AG04450 (cell line): ENCODE measurements at places on chromosomes 13 and 19.

DNA sequence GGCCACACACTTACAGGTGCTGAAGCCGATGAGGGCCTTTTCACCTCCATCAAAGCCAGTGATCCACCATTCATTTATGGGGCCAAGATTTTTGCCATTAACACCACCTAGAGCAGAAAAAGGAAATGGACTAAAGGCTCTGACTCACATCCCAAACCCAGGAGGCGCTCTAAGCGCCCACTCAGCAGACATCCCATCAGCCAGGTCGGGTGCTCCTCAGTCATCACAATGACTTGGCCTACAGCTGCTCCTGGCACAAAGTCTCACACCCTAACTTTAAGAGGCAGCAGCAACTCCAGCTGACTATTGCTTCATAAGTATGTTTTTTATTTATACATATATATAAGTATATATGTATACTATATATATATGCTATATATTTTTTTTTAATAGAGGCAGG lies 36.1 kb upstream of the EIF3G start:
- DNase-seq = no peak

- no peak for DNase-seq
Measured at GRCh38 chr13:98438246-98439125, 138.4 kb downstream of the STK24 start.

- no peak for DNase-seq
Measured at GRCh38 chr19:844546-844971, 3.8 kb downstream of the PRTN3 start.

DNA sequence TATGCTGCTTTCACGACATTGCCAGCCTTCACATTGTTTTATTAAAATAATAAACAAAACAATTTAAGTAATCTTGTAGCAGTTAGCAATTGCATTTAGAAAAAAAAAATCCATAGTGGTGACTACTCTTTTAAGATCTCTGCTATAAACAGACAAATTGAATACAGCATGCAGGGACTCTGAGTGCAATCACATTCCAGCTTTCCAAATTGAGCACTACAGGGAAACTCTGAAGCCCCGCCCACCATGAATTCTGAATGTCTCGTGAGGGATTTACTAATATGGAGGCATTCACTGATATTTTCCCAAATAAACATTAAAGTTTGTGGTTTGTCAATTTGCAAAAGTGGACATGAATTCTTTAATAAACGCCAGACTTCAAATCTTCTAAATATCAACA lies 698.8 kb downstream of the LIG4 start:
- DNase-seq = no peak

GRCh38 chr19:18204394-18205199 lies 755 bp upstream of the RAB3A start:
- no peak for DNase-seq

DNA sequence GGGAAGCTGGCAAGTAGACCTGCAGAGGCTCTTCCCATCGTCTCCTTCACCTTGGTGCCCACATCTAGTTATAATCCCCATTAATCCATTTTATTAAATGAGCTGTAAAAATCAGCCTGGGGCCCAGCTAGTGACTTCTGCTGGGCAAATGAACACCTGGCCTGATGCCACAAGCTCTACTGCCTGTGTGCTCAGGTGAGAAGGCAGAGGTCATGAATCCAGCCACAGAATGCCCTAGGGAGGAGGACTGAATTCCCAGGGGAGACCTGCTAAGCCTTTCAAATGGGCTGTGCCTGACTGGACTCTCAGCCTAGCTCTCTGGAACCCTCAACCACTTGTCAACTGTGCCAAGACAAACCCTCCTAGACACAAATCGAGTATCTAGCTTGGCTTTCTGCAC lies 74.0 kb downstream of the PDS5B start:
- no peak for DNase-seq

DNA sequence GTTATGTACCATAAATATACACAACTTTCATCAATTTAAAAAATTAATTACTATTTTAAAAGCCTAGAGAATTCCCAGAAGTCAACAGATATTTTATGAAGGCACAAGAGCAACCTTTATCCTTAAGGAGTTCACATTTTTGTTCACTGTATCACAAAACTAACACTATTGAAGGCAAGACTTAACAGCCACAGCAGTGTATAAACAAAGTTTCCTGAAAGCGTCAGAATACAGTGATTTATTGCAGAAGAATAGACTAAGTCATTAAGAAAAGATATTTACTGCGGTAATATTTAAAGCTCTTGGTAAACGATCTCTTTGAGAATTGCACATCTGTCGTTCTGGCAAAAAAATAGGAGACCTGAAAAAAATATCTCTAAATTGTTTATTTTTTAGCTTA lies 419.3 kb upstream of the NBEA start:
- DNase-seq = no peak

GRCh38 chr19:50601407-50602088 lies 33.3 kb upstream of the LRRC4B start:
- DNase-seq = no peak

- no peak for DNase-seq
Measured at GRCh38 chr19:8611391-8611876, 919 bp upstream of the ADAMTS10 start.

DNA sequence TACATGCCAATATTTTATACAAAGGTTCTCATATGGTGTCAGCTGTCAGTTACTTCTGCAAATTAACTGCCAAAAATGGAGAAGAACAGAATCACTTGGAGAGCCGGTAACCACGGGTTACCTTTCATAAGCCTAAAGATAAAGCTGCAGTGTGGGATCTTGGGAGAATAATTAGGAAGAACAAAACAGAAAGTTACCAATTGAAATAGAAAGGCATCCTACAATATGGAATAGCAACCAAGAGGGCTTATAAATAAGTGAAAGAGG lies 74.2 kb downstream of the TSHZ3 start:
- DNase-seq = no peak

- no peak for DNase-seq
Measured at GRCh38 chr19:6533000-6533328, 2.1 kb downstream of the TNFSF9 start.

GRCh38 chr19:38278751-38279150 lies 14.4 kb downstream of the SPINT2 start:
- no peak for DNase-seq

GRCh38 chr19:5547881-5548280 lies 19.9 kb downstream of the TINCR start:
- peak; percentile 13 for DNase-seq

DNA sequence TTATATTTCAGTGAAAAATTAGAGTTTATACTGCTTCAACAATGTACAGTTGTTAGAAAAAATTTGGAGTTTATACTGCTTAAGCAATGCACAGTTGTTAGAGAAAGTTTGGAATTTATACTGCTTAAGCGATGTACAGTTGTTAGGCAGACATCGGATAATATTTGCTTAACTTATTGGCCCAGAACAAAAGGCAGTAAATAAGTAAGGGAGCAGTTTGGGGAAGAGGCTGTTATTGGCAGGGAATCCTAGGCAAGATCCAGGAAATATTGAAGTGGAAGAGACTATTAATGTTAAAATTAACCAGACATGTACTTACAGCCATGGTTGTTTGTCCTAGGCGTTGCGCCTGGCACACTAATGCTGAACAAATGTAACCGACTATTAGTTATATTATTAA lies 166.9 kb downstream of the GPC5 start:
- DNase-seq = no peak

DNA sequence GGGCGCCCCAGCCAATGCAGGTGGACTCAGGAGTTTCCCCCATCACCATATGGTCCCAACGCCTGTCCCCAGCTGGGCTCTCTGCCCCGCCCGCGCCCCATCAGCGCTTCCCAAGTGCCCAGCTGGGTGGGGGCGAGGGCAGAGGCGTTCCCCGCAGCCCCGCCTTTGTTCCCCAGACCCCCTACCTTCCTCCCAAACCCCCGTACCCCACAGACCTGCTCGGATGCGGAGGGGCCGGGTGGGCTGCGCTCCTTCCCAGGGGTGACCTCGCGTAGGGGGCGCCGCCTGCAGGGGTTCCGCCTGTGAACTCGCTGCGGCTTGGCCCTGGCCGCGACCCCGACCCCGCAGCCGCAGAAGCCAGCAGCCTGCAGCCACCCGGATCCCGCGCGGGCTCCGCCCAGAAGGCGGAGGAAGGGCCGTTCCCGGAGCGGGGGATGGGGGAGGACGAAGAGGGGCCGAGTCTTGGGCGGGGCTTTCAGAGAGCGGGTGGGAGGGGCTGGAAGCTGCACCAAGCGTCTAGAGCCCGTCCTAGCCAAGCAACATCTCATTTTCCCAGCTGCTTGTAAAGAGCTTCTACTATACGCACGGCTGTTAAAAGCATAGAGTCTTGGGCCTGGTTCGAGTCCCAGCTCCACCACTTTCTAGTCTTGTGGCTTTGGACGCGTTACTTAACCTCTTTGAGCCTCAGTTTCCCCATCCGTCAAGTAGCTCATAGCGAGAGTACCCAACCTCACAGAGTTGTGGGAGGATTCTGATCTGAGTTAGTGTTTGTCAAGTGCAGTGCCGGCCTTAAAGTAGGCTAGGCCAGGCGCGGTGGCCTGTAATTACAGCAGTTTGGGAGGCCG lies at the start of gene RAB3D:
Gene RAB3D, minus strand, starts transcription at position 404 of the 845 bp plus-strand sequence. CDS start 2,258 bp downstream, outside the sequence.
- DNase-seq = peak; percentile 63

GRCh38 chr13:62057286-62057685 lies 641.6 kb upstream of the PCDH20 start:
- no peak for DNase-seq

GRCh38 chr13:42466123-42466522 lies 107.8 kb upstream of the TNFSF11 start:
- no peak for DNase-seq

GRCh38 chr19:45919678-45920077 lies 5.1 kb upstream of the NANOS2 start:
- DNase-seq = no peak

DNA sequence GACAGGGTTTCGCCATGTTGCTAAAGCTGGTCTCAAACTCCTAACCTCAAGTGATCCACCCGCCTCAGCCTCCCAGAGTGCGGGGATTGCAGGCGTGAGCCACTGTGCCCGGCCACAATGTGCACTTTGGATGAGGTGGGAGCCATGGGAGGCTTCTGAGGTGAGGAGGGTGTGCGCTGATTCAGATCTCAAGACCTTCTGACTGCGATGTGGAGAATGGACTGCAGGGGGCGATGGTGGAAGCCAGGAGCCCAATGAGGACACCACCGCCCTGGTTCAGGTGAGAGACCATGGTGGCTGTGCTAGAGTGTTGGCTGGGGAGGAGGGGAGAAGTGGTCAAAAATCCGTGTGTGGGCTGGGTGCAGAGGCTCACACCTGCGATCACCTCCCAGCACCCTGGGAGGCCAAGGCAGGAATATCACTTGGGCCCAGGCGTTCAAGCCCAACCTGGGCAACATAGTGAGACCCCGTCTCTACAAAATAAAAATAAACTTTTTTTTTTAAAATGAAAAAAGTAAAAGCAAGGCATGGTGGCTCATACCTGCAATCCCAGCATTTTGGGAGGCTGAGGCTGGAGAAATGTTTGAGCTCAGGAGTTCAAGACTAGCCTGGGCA lies 5.6 kb downstream of the INAFM1 start:
- DNase-seq = no peak

DNA sequence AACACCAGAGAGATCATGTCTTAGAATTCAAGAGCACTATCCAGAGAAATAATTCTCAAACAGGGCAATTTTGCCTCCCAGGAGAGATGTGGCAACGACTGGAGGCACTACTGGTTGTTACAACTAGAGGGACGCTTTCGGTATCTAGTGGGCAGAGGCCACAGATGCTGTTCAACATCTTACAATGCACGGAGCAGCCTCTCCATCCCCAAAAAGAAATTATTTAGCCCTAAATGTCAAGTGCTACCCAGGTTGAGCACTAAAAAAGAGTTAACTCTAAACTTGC lies 78.6 kb downstream of the ABCC4 start:
- DNase-seq = no peak

- DNase-seq = no peak
Measured at GRCh38 chr13:114069376-114070097, 62.9 kb downstream of the RASA3 start.

- DNase-seq = no peak
Measured at GRCh38 chr13:46401432-46401831, 14.4 kb upstream of the RUBCNL start.

DNA sequence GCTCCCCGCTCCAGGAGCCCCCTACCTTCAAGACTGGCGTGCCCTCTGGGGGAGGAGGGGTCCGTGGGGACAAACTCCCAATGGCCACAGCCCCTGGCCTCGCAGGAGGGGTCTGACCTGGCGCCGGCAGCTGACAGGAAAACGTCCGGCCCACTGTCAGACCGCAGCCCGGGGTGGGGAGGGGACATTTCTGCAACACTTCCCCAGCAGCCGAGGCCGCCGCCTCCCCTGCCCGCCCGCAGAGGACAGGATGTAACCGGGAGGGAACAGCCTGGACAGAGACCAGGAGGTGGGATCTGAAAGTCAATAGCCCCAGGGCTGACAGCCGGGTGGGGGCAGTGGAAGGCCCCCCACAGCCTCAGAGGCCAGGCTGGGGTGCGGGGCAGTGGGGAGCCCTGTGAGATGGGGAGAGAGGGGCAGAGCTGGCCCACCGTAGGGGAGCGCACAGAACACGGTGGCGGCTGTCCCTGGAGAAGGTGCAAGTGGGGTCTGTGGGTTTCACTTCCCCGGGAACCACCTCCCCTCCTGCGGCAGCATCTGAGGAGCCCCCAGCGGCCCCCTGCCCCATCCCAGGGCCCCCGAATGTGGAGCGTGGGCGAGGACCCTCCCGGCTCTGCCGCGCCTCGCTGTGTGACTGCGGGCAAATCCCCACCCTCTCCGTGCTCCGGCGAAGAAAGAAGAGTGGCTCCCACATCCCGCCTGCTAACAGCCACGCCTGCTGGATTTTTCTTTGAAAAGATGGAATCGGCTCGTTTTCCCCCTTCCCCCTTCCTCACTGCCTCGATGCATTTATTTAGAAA lies at the start of gene PEAK3:
Gene PEAK3, minus strand, starts transcription at position 114 of the 800 bp plus-strand sequence. CDS start 1,244 bp downstream, outside the sequence.
- no peak for DNase-seq

GRCh38 chr19:4075373-4075772 lies 8.7 kb upstream of the ZBTB7A start:
- DNase-seq = no peak

- DNase-seq = no peak
Measured at GRCh38 chr19:45471931-45472562, 4.3 kb downstream of the FOSB start.

DNA sequence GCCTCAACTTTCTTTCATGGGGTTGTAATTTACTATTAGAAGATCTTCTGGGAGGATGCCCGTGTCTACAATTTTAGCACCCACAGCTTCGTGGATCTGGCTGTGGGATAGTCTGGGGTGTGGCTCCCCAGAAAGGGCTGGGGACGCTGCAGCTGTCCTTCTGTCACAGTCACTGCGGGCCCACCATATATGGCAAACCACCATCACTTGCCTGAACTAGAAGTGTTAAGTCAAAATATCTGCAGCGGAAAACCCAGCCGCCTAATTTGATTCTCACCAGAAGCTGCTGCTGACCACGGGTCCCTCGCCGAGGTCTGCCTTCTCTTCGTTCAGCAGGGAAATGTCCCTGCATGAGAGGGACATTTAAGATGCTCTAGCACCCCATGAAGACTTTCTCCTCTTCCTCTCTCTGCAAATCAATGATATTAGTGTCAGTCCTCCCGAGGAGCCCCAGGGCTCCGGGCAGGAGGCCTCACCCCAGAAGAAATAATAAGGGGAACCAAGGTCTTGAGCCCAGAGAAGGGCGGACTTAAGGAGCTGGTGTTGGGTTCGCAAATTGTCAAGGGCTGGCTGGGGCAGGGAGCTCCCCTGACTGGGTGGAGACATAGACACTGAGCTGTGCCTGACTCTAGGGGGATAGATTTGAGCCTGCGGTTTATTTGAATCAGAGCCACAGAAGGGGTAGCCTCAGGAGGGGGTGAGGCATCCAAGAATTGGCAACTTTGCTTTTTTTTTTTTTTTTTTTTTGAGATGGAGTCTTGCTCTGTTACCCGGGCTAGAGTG lies 3.0 kb upstream of the MATK start:
- DNase-seq = no peak

GRCh38 chr13:108932196-108932595 lies 302.8 kb downstream of the MYO16 start:
- DNase-seq = no peak
